ENCODE measurements at places on chromosomes 6 and 20.

GRCh38 chr20:63167026-63167917 lies 48.7 kb downstream of the YTHDF1 start:
- no peak for DNase-seq

- DNase-seq = no peak
These were observed 38.6 kb downstream of the TFEB start for GRCh38 chr6:41696788-41697187.

- no peak for DNase-seq
These were observed 26.5 kb upstream of the SMOC2 start for GRCh38 chr6:168414336-168415097.

- DNase-seq = no peak
These were observed 32.2 kb downstream of the COX4I2 start for GRCh38 chr20:31669876-31670275.

- DNase-seq = no peak
These were observed 14.3 kb downstream of the ADNP start for GRCh38 chr20:50916934-50917333.

GRCh38 chr6:54800050-54800600 lies 46.4 kb upstream of the FAM83B start:
- no peak for DNase-seq

GRCh38 chr6:96610019-96610418 lies 47.1 kb downstream of the FHL5 start:
- DNase-seq = no peak

DNA sequence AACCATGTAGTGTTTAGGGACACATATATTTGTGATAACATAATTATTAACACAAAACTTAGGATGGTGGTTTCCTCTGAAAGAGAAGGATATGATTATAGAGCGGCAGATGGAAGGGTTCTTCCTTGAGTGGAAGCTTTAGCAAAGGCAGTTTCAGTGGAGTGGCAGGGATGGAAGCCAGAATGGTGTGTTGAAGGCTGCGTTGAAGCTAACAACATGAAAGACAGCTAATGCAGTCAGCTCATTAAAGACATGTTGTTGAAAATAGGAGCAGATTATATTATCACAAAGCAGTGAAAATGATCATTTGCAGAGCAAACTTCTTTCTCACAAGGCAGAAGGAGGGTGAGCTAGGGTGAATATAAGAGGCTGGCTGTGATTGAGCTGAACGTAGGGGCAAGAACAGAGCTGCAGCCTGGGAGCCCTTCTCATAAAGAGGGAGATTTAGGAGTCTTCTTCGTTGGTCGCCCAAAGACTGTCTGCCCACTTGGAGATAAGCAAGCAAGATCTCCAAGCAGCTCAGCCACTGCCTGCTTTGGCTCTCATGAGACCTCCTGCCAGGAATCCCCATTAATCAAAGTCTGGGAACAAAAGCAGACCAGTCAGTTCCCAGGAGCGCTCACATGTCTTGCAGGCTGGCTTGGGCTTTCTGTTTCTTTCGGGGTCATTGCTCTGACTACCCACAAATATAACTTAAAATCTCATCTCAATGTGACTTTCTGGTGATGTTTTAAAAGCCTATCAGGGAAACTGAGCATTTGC lies 2.6 kb upstream of the ANKRD6 start:
- DNase-seq = no peak

DNA sequence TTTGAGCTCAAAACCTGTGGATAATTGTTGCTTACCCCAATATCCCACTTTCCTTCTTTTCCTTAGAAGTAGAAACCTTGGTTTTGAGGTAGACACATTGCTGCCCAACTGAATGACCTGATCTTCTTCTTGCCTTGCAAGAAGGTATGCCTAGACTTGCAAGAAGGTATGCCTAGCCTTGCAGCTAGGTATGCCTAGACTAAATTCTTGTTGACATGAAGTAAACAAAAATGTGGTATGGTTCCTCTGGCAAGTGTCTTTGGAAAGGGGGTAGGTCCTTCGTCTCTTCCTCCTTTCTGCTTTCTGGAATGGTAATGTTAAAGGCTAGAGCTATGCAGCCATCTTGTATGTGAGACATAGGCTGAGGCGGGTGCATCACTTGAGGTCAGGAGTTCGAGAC lies 129.2 kb downstream of the GMPR start:
- DNase-seq = no peak

- DNase-seq = no peak
These were observed 360.7 kb downstream of the NKAIN2 start for GRCh38 chr6:124164343-124164742.

DNA sequence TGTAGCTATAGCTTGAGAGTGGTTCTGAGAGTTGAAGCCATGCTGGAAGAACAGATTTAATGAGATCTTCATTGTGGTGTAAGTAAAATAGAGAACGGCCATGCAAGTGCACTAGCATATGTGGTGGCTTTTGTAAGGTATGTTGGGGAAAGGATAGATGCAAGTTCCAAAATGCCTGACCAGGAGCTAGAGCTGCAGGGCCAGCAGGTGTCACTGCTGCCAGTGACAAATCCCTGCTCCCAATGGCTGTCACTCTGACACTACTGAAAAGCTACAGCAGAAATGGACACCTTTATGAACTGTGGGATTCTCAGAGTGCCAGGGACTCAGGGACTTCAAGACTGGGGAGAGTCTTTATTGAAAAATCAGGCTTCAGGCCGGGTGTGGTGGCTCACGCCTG lies 23.1 kb upstream of the VIP start:
- no peak for DNase-seq

- peak; percentile 31 for DNase-seq
These were observed 28.4 kb downstream of the LYRM2 start for GRCh38 chr6:89610149-89610642.

DNA sequence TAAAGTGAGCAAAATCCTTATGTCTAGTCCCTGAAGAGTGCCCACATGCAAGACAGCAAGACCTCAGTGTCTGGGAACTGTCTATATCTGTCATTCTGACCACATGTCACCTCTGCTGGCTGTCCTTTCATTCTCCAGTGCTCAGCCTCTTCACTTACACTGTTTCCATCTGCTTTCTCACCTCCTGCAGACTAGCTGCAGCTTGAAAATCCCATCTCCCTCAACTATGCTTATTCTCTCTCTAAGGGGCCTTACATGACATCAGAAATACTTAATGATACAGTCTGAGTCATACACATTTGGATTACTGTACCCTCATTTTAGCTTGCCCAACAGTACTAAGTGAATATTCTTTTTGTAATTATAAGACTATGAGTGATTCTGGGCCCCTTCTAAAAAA lies 587.8 kb downstream of the EPM2A start:
- DNase-seq = no peak

GRCh38 chr20:50379049-50379990 lies 130.9 kb upstream of the PTPN1 start:
- no peak for DNase-seq

DNA sequence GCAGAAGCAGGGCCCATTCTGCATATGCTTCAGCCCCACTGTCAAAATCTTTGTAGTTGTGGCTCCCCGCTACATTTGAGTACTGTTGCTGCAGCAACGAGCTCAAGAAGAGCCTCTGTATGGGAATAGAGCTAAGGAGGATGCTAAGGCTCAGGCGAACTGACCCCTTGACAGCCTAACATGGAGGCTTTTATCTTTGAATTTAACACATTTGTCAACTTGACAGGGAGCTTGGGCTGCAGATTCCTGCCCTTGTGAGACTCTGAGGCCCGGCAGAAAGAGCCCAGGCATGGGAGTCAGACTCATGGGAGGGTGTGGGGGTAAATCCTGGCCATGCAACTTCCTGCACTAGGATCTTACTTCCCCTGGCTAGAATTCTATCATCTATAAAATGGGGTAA lies 278.7 kb upstream of the CITED2 start:
- no peak for DNase-seq

- DNase-seq = no peak
These were observed 38.9 kb downstream of the CSNK2A1 start for GRCh38 chr20:504632-505075.

- no peak for DNase-seq
These were observed 45.6 kb upstream of the IPCEF1 start for GRCh38 chr6:154402081-154402780.

DNA sequence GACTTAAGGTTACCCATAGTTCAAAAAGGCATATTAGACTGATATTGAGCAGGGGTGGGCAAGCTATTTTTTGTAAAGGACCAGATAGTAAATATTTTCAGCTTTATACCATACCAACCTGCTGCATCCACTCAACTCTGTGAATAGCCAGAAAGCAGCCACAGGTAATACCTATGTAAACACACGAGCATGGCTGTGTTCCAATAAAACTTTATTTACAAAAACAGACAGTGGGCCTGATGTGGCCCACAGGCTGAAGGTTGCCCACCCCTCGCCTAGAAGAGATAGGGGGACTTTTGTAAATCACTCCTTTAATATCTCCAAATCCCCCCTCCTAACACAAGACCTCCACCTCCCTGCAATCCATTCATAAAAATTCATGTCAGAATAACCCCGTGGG lies 64.4 kb downstream of the PSMG4 start:
- DNase-seq = no peak

GRCh38 chr6:149033454-149033853 lies 284.1 kb upstream of the TAB2 start:
- no peak for DNase-seq

DNA sequence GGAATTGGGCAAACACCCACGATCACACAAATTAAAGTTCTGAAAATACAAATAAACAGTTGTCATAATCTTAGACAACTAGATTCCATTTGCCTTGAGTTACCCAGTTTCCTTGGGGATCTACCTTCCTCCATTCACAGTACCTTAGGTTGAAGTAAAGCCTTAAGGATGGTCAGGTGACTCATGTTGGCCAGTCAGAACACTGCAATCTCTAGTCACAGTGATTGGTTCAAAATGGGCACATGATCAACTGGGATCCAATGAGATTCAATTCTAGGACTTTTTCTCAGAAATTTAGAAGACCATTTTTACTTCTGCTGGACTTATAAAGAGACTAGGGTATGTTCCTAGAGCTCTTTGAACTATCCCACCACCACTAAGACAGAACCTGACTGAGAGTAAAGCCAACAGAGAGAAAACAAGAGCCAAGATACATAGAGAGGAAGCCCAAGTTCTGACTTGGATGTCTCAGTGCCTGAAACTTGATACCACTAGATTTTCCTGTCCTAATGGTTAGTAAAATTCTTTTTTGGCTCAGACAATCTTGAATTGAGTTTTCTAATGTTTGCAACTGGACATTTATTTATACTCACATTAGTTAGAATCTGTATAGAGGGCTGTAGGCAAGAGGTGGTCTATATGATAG lies 8.6 kb upstream of the CLIC5 start:
- no peak for DNase-seq

DNA sequence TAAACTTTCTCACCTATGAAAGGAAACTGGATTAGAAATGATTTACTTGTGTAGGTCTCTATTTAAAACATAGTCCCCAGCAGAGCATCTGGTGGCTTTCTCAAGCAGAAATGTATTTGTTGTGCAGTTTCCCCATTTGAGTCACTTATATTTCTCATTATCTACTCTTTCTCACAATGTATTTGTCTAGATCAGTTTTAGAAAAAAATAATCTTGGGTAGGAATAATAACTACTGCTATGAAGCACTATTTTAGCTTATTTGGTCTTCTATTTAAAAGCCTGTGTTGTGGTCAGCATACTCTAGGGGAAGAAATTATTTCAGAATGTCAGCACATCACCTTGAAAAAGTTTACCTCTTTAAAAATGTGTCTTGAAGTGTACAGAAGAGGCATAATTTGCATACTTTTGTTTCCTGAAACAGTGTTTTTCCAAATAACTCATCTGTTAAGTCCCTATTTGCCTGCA lies 60.9 kb upstream of the PRL start:
- DNase-seq = no peak

All from NCI-H1694 treated with DMSO at 0.1 percent for 48 hours (cell line).